ENCODE measurements at places on chromosomes 5 and 9. TPM values are rescaled to one million over a fixed set of nuclear protein-coding genes. Genes with fewer than 3 reads are reported as not detected.

Gene MYOZ3
- polyA plus RNA-seq: 7.1 TPM

Gene SLC6A19
- polyA plus RNA-seq: 72.8 TPM

- no peak for DNase-seq
These were observed 8.3 kb upstream of the AFF4 start for GRCh38 chr5:132971483-132972435.

GRCh38 chr9:99814359-99814758 lies 7.3 kb upstream of the NR4A3 start:
- DNase-seq: no peak

- DNase-seq: no peak
These were observed 16.9 kb downstream of the PANK3 start for GRCh38 chr5:168562279-168562678.

- no peak for DNase-seq
These were observed 43.6 kb downstream of the CCDC192 start for GRCh38 chr5:127746756-127747155.

DNA sequence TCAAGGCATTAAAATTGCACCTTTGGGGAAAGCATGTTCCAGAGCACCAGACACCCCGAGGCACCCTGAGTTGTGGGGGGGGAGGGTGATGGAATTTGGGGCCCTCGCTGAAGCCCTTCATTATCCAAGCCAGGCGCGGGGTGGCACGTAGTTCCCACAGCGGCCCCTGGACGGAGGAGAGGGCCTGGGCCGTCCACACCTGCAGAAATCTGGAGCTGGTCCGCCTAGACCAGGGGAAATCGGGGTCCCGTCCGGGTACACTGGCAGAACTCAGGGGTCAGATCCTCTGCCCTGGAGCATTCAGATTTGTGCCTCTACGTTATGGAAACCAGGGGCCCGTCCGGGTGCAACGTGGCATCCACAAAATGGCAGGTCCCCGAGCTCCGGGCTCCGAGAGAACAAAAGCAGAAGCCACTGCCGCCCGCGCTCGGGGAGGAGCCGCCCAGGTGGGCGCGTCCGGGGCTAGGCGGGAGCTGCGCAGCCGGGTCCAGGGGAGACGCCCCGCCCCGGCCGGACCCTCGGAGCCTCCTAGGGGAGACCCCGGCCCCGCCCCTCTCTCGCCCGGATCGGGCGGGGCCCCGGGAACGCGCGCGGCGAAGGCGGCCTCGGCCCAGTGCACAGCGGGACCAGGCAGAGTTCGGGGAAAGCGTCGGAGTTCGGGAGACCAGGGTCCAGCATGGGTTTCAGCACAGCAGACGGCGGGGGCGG lies at the start of gene PLEKHG4B:
TSS of gene PLEKHG4B (plus strand) at position 613 of the 708 bp plus-strand sequence. CDS start at position 677, 64 bp downstream.
- peak; percentile 61 for DNase-seq

DNA sequence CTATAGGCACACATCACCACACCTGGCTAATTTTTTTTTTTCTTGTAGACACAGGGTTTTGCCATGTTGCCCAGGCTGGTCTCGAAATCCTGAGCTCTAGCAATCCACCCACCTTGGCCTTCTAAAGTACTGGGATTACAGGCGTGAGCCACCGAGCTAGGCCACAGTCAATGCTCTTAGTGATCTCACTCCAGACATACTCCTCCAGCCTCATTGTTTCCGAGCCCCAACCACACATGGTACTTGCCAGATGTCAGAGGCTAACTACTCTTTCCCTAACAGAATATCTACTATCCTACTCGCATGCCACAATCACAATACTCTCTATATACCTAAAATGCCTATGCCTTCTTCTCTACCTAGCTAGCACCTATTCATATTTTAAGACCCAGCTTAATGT lies 17.1 kb downstream of the SUSD1 start:
- DNase-seq: no peak

GRCh38 chr5:115720888-115721287 lies 95.1 kb upstream of the TMED7 start:
- DNase-seq: no peak

GRCh38 chr9:11023201-11023600 lies 410.4 kb upstream of the PTPRD start:
- no peak for DNase-seq

DNA sequence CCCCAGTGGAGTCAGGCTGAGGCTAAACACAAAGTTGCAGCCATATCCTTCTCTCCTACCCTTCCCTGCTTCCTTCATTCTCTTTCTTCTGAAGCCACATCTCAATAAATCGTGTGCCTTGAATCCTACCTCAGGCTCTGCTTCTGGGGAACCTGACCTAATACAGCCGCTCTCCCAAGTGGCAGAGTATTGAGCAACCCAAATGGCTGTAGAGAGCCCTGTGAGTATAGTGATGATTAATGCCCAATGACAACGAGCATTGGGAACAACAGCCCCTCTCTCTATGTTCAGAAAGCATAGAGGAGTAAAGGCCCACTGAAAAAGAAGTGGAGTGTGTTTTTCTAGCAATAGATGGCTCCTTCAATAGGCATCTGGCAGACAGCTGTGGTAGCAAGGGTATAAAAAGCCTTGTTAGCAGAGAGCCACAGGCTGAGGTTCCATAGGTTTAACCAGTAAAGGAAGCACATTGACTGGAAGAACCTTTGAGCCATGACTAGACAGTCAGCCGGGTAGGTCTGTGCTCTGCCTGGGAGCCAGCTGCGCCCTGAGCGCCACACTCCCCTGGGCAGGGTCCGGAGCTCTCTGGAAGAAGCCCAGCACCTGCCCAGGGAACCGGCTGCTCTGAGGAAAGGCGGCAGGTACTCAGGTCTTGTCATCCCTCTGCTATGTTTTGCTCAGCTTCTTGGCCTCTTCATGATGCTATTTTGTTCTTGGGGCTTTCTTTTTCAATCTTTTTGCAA lies 22.6 kb upstream of the HSPA9 start:
- DNase-seq: no peak

DNA sequence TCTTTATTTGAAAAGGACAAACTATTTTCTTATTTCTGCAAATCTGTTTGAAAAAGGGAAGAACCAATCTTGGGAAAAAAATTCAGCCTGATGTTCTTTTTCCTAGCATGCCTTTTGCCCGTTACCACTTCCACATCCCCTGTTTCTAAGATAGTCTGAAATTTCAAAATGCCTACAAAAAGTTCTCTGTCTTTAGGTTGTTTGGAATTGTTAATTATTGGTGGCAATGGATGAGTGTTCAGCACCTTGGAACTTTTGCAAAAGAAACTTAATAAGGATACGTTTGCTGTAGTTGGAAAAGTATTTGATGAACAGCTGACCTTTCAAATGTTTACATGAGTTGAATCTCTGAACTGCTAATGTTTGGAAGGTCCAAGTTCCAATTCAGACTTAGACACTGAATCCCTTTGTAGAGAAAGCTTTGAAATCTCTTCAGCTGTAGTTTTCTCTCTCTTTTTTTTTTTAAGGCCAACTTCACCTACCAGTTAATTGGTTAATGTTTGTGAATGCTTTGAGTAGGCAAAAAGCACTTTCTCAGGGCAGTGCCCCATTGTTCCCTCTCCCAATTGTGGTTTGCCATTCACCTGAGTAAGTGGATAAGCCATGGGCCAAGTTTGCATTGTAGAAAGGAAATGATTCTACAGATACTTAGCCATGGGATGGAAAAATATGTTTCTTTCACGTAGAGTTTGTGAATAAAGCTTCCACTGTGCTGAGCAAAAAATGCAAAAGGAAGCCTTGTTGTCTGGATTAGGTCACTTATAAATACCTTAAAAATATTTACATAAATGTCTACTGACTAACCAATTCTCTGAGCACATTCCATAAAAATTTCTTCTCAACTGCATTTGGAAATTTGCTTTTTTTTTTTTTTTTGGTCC lies 156.4 kb upstream of the ELL2 start:
- no peak for DNase-seq

DNA sequence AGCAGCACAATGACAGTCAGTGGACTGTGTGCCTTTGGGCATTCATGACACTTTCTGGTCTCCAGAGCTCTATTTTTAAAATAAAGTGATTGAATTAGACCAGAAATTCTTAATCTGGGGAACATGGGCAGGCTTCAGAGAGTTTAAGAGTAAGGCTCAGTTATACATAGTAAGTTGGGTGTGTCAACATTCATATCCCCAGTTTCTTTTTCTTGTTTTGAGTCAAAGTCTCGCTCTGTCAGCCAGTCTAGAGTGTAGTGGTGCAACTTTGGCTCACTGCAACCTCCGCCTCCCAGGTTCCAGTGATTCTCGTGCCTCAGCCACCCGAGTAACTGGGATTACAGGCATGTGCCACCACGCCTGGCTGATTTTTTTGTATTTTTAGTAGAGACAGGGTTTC lies 13.7 kb upstream of the KIF4B start:
- DNase-seq: no peak

- DNase-seq: no peak
These were observed 2.9 kb downstream of the NTNG2 start for GRCh38 chr9:132164604-132165362.

- DNase-seq: peak; percentile 65
These were observed 142.3 kb downstream of the SMARCA2 start for GRCh38 chr9:2157277-2158110.

- DNase-seq: no peak
These were observed 66.6 kb upstream of the CTNNA1 start for GRCh38 chr5:138686668-138687067.

DNA sequence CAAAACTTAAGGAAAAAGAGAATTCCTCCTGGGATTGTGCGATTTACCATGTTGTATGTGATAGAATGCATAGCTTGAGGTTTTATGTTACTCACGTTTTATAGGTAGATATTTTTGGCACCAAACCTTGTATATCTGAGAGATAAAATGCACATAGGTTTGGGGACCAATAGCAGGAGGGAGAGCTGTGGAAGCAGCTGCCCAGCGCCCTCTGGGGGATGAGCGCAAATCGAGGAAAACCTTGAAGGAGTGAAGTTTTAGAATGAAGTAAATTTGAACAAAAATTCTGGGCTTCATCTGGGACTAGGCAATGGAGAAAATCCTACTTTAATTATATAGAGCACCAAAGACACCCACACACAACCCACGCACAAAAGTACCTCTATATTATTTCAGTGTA lies 197.0 kb downstream of the ADCY2 start:
- peak; percentile 2 for DNase-seq

GRCh38 chr9:126925876-126926275 lies 11.3 kb downstream of the RALGPS1 start:
- DNase-seq: no peak
